ENCODE measurements at places on chromosomes 4 and X. TPM values are rescaled to one million over a fixed set of nuclear protein-coding genes. Genes with fewer than 3 reads are reported as not detected.

Gene NKX1-1
- total RNA-seq: not detected

Gene AFM
- not detected for total RNA-seq

Gene PITX2
- 63.2 TPM for total RNA-seq

Gene TCEAL6
- 3.2 TPM for total RNA-seq

Gene TLR10
- total RNA-seq: 0.71 TPM

Gene RP2
- total RNA-seq: 19.2 TPM

Data from camera-type eye (tissue), 1 donor.